Right lung (tissue), 10 donors: ENCODE measurements at places on chromosomes 2 and 18.

DNA sequence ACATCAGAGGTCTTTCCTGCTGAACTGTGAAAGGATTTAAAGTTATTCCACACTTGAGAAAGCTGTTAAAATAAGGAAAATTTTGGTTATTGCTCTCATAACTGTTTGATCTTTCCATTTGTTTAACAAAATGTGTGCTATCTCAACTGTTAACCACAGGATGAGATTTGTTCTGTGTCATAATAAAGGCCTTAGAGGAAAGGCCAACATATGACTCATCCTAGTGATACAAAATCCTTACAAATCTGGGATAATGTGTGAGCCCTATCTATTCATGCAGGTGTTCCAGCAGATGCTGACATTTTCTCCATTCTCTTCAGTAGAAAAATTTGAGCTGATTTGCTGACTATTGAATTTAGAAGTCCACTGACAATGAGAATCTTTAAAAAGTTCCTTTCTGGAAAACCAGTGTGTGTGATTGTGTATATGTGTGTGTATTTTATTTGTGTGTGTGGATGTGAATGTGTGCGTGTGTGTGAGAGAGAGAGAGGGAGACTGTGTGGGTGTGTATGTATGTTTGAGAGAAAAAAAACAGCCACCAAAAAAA is 1111.9 kb upstream of the GYPC start:
- no peak for DNase-seq

DNA sequence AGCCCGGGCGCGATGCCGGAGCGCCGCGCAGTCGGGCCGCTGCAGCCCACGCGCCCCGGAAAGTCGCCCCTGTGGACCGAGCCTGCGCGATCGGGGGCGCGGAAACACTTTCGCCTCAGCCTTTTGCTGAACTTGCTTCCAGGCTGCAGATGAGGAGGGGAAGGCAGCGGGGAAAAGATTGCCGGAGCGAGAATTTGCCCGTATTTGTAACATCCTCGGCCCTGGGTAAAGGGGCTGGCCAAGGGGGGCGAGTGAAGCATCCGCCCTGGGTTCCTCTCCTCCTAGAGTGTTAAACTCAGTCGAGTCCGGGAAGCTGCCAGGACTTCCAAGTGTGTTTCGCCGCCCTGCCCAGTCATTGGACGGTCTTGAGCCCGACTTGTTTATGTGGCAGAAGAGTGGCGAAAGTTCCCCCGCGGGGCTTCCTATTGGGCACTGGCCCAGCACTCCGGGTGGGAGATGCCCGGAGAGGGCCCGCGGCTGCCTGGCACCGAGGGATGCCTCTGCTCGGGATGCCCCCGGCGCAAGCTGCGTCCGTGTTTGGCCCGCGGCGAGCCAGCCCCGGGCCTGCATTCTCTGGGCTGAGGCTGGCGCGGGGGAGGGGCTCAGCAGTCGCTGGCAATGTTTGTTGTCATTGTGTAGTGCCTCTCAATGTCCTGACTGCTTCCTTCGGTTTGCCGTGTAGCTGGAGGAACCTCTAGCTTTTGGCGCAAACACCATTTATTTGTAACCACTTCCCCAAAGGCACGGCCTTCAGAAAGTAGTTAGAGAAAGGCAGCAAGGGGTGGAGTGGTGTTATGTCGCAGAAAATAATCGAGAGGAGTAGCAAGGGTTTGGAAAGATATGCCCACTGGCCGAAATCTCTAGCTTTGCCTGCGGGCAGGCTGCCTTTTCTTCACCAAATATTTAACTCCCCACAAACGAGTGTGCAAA is 1.1 kb downstream of the CYBRD1 start:
- peak; percentile 80 for DNase-seq

DNA sequence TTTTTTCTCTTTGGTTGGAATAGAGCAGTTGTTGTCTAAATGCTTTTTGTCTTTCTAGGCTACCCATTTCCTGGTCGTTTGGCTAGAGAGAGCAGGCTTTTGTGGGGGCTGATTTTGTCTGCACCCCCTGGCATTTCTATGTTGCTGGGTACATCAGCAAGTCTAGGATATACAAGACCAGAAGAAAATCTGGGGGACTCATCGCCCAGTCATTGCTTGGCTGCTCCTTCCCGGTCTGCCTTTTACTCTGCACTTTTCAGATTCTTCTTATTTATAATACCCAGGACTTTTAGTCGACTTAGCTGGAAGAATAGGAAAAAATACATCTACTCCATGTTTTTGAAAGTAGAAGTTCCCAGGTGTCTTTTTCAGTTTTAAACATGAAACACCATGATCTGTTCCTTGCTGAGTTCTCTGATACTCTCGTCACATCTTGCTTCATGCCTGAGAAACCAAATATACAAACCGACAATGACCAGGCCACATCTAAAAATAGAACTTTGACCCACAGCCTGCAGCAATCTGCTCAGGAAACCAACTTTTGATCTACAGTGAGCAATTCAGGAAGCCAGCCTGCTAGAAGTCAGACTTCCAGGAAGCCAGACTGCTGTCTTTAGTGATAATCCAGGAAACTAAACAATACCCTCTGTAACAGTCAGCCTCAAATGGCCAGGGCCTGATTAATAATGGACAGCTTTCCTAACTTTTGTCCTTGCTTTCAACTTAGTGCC is 163.8 kb upstream of the MEX3C start:
- DNase-seq: no peak

DNA sequence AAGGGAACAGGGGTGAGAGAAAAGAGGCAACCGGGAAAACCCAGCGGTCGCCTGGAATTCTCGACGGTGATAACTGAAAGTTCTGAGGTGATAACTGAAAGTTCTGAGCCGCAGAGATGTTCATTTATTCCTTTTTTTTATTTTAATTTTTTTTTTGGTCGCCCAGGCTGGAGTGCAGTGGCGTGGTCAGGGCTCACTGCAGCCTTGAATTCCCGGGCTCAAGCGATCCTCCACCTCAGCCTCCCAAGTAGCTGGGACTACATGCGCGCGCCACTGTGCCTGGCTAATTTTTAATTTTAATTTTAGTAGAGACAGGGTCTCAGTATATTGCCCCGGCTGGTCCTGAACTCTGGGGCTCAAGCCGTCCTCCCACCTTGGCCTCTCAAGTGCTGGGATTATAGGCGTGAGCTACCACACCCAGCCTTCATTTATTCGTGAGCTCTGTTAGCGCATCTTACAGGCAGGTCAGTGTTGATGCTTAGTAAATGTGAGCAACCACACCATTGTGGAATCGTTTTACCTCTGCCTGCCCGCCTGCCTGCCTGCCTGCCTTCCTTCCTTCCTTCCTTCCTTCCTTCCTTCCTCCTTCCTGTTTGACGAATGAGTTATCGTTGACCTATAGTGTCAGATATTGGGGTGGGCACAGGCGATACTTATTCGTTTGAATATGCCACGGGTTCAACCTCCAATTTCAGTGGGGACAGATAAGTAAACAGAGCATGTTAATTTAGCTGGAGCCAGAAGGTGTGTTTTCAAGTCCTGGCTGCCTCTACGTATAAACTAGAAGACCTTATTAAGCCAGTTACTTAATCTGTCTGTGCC is 557 bp upstream of the E2F6 start:
- DNase-seq: no peak

- no peak for DNase-seq
Measured at GRCh38 chr2:196274387-196274809, 103.0 kb upstream of the STK17B start.

DNA sequence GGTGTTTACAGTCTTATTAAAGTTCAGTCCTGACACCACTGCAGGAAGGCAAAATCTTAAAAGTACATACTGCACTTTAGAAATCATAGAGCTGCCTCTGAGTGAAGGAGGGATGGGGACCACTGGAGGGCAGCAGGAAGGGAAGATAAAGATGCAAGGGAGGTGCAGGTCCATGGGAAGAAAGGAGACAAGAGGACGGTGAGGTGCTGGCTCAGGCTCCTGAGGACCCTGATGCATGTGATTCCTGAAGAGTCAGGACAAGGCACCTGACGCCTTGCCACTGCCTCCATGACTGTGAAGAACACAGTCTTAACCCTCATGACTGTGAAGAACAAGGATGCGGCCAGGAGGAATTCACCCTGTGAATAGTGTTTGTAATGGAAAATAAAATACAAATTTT is 116.2 kb upstream of the NPAS2 start:
- DNase-seq: no peak

GRCh38 chr18:28584731-28585130 is 407.8 kb upstream of the CDH2 start:
- DNase-seq: no peak

DNA sequence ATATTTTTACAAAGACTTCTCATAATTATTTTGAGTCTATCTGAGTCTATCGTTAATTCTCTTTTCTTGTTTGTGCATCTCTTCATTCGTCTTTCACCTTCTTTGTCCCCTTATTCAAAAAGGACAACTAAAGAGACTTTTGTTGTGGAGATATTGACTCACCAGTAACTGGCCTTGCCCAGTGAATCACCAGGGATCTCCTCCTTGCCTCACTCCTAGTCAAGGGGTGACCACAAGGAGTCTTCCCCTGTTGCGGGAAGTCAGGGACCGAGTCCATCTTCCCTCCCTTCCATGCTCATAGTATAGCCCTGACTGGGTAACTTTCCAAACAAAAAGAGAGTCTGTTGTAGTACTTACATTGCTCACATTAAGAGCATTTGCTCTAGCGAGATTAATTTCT is 158.9 kb downstream of the NEB start:
- DNase-seq: no peak

DNA sequence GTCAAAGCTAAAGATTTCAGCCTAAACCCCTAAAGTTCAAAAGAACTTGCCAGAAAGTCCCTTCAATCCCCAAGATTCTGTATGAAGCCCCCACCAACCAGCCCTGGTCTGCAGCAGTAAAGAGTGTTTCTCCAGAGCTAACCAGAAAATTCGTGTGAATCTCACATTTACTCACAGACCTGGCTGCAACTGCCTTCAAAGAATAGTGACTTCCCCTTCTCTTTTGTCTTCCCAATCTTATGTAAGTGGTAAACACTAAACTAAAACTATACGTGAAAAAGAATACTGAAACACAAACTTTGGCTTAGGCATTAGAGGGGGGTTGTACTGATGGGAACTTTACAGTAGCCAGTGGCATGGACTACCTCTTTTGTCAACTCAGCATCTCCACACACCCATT is 50.6 kb upstream of the SETBP1 start:
- DNase-seq: no peak

- DNase-seq: no peak
Measured at GRCh38 chr18:58859907-58860306, 4.8 kb upstream of the ZNF532 start.

GRCh38 chr18:1481577-1481976 is 576.9 kb downstream of the ADCYAP1 start:
- DNase-seq: no peak

GRCh38 chr2:54000524-54000923 is 29.7 kb upstream of the PSME4 start:
- DNase-seq: no peak

DNA sequence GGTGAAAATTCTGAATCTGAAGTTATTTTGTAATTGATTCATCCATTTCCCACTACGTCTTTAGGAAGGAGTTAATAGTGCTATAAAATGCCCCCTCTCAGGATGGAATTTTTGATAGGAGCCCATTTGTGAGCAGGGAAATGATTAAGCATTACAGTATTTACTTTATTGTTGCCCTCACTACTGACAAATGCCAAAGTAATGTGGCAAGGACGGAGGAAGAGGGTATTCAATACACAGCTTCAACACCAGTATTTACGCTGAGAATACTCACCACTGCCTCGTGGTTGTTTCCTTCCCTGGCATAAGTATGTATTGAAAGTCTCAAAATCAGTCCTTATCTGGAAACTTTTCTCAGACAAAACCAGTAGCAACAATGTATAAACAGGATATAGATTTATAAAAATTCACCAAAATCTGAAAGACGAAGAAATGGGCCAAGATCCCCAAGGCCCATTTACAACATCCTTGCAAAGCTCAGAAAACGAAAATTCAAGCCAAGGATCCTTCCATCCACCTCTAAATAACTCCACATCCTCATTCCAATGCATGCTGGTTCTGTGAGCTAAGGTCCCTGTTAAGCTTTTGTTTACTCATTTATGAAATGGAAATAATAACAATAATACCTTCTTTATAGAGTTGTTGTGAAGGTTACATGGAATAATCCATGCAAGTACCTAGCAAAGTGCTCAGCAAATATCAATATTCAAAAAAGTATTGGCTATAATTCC is 29.3 kb downstream of the FEZ2 start:
- no peak for DNase-seq

- DNase-seq: no peak
Measured at GRCh38 chr2:16058256-16058655, 117.9 kb downstream of the MYCN start.

DNA sequence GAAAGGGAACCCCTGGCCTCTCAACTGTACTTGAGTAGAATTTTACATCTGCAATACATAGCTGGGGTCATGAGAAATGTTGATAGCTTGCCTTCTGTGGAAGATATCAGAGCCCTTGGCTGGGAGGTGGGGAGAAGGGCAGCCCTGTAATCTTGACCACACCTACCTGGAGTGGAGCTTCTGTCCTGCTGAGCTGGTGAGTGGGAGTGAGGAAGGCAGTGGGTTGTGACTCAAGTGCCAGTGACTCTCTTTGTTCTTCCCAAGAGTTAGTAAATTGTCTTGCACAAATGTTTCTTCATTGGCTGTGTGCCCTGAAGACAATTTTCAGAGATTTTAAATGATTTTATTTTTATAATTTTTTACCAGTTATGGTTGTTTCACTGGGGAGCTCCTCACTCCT is 277.3 kb downstream of the MBD5 start:
- no peak for DNase-seq

- DNase-seq: peak; percentile 22
Measured at GRCh38 chr2:39851651-39852110, 72.6 kb upstream of the THUMPD2 start.

- no peak for DNase-seq
Measured at GRCh38 chr2:202148515-202149154, 75.6 kb downstream of the KIAA2012 start.

- no peak for DNase-seq
Measured at GRCh38 chr2:120901201-120901600, 165.5 kb downstream of the GLI2 start.

DNA sequence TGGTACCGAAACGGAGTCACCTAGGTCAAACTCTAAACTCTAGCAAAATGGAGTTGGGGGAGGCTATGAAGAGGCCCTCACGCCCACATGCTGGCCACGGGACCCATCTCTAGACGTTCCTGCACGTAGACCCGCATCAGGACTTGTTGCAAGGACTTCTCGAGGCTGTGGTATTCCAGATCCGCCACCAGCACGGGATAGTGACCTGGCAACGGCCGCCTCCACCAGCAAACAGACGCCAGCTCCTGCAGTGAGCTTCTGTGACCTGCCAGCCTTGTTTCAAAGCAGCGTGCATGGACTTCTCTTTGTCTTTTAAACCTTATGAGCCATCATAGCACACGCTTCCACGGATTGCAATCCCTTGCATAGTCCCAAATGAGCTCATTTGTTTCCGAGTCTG is 40.3 kb upstream of the RALBP1 start:
- no peak for DNase-seq

GRCh38 chr2:40041422-40042382 is 262.6 kb upstream of the THUMPD2 start:
- no peak for DNase-seq

- no peak for DNase-seq
Measured at GRCh38 chr2:124035001-124035400, 9.9 kb downstream of the CNTNAP5 start.

- DNase-seq: no peak
Measured at GRCh38 chr2:219743548-219743947, 116.1 kb downstream of the SLC4A3 start.
